NCI-H1105 treated with DMSO at 0.1 percent for 48 hours (cell line): ENCODE measurements at places on chromosomes 3 and 15.

DNA sequence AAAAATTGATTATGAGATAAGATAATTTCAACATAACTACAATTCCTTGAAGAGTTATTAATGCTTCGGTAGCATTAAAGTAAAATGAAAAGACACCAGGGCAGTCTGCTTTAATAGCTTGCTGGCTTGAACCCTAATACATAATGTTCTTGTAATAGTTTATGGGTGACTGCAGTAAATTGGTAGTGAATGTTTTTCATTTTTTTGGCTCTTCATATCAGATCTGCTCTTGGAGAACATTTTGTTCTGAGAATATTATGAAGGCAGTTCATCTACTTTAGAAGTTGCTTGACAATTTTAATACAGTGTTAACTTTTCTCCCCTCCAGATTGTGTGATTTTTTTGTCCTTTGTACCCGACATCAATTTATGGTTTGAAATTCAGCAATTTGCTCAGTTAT lies 128.4 kb downstream of the ZBTB20 start:
- DNase-seq, result no peak

DNA sequence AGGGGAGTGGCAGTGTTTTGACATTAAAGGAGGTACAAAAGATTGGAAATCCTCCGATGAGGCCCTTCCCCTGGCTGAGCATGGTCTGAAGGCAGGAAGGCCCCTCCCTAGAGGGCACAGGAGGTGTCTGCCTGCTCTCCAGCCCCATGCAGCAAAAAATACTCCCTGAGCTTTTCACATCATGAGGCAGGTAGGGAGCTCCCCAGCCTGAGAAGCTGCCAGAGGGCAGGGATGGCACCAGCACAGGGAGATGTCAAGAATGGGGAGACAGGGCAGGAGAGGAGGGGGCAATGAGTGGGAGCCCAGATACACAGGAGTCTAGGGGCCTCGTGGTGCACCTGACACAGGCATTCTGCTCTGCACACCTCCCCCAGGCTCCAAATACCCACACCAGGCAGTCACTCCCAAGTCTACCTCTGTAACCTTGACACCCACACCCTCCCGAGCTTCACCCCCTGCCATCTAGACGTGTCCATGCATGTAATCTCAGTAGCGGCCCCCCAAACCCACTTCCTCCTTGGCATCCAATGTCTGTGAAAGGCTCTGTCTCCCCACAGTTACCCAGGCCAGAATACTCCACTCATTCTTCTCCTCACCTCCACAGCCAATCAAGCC lies 22.9 kb downstream of the GRAMD2A start:
- DNase-seq, result no peak

- DNase-seq, result no peak
These were observed 66.2 kb downstream of the C3orf80 start for GRCh38 chr3:160291290-160291908.

GRCh38 chr3:43177085-43177484 lies 71.2 kb upstream of the POMGNT2 start:
- DNase-seq, result no peak

- no peak for DNase-seq
These were observed 707.4 kb downstream of the MECOM start for GRCh38 chr3:168956076-168956475.

DNA sequence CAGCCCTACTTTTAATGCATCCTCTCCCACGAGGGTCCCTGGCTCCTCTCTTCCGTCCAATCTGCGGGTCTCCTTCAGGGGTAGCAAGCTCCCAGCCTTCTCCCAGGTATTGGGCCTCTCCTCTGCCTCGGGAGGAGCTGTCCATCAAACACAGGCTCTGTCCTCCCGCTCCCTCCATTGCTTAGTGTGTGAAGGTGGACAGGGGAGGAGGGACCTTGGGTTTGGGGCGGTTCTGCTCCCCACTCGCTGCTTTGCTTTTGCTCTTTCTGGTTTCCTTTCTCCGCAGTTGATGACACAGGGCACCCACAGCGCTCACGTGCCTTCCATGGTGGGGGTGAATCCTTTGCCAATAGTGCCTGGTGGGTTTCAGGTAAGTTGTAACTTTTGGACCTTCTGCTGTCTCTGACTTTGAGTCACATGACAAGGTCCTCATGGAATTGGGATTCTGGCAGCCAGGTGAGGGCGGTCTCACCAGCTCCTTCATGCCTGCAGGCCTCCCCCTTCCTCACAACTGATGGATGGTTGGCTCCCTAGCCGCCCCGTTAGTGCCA lies 18.9 kb downstream of the MUC20 start:
- DNase-seq, result no peak

DNA sequence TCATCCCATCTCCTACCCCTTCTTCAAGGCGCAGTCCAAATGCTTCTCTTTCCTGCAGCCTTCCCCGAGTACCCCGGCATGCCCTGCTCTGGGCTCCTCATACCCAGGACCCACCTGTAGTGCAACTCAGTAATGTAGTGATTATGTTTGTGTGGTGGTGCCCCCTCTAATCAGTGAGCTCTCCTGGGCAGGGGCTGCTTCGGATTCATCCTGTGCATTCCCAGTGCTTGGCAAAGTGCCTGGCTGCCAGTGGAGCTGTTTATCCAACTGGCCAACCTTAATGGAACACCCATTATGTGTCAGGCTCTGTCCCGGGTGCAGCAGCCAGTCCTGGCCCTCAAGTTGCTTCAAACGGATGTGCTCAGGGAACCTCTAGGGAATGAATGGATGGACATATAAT lies 174.4 kb upstream of the LINGO1 start:
- no peak for DNase-seq

DNA sequence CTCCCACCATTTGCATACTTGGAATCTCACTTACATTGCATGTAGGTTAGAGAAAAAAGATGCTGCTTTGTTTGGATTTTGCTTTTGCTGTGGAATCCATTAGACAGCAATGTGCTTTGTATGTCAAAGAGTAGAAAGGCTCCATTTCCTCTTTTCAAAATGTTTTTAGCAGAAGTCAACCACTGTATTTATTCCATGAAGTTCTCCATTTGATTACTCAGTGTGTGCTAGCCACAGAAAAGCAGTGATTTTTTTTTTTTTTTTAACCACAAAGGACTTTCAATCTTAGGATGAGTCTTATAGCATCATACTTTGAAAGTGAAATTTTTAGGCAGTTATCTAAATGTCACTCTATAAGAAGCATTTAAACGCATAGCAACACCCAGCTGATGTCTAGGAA lies 285.0 kb upstream of the ADAMTS9 start:
- DNase-seq, result no peak

DNA sequence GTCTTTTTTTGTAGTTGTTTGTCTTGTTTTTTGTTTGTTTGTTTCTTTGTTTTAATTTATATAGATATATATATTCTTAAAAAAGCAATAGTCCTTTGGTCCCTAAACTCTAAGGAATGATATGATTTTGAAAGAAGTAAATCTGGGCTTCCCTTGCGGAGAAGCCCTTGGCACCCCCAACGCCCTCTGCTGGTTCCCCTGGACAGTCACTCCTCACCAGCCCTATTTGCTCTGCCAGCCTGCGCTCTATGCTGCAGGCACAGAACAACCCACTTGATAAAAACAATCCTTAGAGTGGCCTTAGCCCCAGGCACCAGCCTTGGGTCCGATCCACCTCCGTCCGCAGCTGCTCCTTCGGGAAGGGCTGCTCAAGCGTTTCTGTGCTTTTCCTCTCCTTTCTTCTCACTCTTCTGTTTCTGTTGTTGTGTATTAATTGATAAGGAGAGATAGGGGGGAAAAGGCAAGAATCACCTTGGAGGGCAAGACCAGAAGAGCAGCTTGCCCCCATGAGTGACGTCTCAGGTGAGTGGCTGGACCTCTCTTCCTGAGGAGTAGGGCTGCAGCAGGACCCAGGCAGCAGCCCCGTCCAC lies 13.7 kb upstream of the PARP6 start:
- DNase-seq, result peak; percentile 7

- DNase-seq, result no peak
These were observed 45.6 kb downstream of the CCDC12 start for GRCh38 chr3:46930945-46931403.

DNA sequence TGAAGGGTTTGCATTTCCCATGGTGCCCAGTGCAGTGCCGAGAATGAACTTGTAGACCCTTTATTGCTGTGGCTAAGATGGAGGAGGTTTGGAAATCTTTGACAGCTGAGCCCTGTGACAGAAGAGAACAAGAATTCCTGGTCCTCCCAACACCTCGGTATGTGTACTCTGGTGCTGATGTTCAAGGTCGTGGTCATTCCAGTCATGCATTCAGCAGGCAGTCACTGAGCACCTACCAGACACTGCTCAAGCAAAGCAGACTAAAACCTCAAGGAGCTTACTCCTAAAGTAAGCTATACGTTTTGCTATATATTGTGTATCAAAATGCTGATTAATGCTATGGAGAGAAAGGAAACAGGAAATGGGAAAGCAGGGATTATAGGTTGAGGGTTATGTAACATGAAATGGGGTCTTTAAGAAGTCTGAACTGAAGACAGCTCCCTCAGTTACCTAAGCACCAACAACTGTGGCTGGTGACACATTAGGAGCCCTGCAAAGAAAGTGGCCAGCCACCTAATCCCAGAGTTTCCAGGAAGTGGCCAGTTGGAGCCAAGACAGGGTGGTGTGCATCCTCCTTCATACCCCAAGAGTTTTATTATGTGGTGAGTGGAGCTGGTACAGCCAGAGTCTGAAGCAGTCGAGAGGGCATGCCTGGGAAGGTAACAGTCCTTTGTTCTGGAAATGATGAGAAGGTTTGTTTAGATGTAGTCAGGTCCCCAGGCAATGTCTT lies 65.0 kb downstream of the CCNL1 start:
- DNase-seq, result no peak

DNA sequence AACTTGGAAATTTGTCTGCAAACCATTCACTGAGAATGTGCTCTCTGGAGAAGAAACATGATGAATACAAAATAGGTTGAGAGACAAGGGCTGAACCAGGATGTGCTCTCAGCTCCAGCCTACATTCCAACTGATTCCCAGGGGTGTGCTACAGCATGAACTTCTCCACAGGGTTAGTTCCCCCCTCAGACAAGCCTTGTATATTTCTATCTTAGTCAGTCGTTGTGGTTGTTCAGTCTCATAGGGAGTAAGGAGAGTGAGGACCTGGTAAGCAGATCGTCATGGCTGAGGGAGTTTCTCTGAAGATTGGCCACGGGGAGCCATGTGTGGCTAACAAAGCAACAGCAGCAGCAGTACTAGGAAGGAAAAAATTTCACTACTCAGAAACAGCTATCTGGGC lies 919.7 kb upstream of the CADM2 start:
- DNase-seq, result no peak
